Stimulated activated memory B cell treated with anti-CD40 and anti-IgM and Interleukin-4, amounts not matched to agents 10 μg/mL and 1 μg/mL and 100 μg/mL, for 72 hours (primary cell): ENCODE measurements at places on chromosomes 7 and 10.

- no peak for ATAC-seq
Observed at GRCh38 chr7:132966754-132967469, 115.0 kb downstream of the CHCHD3 start.

DNA sequence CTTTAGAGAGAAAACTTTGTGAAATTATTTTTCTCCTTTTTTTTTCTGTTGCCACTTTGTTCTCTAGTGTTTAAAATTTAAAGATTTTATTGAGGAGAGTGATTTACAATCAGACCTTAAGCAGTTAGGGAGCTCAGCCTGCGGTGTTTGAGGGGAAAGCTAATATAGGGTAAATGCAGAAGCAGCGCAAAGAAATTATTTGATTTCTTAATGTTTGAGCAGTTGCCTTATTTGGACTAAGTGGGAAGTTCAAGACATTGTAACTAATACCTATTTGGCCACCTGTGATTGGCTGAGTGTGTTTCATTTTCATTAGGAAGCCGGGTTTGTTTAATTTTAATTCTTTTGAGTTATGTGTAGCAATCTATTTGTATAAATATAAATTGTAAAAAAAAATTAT is 25.3 kb downstream of the WAC start:
- ATAC-seq = no peak

GRCh38 chr7:20958572-20958971 is 171.9 kb upstream of the SP8 start:
- ATAC-seq = no peak

DNA sequence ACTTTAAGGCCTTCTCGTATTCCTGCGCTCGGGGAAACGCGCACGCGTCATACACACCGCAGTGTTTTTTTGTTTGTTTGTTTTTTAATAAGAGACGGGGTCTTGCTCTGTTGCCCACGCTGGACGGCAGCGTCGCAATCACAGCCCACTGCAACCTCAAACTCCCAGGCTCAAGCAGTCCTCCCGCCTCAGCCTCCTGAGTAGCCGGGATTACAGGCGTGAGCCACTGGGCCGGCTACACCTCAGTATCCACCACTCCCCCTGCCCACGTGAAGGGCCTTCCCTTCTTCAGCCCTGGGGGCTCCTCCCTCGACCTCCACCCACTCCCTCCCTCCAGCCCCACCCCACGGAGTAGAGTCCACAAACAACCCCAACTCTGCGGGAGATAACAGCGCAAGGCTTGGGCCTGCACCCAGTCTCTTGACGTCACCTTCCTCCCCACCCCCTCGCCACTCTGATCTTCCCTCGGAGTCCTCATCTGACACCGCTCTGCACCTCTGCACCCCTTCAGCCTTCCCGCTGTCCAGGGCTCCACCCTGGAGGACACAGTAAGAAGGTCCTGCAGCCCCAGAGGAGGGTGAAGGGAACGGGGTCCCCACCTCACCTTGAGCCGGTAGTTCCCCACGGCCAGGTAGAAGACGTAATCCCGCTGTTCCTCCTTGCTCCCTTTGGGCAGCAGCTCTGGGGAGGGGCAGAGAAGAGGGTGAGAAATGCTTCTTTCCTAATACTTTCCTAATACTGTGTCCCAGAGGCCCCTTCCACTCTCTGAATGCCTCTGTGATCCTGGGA is 2.8 kb upstream of the CLDN15 start:
- ATAC-seq = no peak

GRCh38 chr10:124732931-124733570 is 11.1 kb downstream of the FAM53B start:
- ATAC-seq = peak; percentile 75

GRCh38 chr7:41747961-41748360 is 45.1 kb upstream of the INHBA start:
- no peak for ATAC-seq

DNA sequence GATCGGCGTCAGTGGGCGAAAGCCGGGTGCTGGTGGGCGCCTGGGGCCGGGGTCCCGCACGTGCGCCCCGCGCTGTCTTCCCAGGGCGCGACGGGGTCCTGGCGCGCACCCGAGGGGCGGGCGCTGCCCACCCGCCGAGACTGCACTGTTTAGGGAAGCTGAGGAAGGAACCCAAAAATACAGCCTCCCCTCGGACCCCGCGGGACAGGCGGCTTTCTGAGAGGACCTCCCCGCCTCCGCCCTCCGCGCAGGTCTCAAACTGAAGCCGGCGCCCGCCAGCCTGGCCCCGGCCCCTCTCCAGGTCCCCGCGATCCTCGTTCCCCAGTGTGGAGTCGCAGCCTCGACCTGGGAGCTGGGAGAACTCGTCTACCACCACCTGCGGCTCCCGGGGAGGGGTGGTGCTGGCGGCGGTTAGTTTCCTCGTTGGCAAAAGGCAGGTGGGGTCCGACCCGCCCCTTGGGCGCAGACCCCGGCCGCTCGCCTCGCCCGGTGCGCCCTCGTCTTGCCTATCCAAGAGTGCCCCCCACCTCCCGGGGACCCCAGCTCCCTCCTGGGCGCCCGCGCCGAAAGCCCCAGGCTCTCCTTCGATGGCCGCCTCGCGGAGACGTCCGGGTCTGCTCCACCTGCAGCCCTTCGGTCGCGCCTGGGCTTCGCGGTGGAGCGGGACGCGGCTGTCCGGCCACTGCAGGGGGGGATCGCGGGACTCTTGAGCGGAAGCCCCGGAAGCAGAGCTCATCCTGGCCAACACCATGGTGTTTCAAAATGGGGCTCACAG is 1.1 kb downstream of the EGFR start:
- ATAC-seq = no peak

DNA sequence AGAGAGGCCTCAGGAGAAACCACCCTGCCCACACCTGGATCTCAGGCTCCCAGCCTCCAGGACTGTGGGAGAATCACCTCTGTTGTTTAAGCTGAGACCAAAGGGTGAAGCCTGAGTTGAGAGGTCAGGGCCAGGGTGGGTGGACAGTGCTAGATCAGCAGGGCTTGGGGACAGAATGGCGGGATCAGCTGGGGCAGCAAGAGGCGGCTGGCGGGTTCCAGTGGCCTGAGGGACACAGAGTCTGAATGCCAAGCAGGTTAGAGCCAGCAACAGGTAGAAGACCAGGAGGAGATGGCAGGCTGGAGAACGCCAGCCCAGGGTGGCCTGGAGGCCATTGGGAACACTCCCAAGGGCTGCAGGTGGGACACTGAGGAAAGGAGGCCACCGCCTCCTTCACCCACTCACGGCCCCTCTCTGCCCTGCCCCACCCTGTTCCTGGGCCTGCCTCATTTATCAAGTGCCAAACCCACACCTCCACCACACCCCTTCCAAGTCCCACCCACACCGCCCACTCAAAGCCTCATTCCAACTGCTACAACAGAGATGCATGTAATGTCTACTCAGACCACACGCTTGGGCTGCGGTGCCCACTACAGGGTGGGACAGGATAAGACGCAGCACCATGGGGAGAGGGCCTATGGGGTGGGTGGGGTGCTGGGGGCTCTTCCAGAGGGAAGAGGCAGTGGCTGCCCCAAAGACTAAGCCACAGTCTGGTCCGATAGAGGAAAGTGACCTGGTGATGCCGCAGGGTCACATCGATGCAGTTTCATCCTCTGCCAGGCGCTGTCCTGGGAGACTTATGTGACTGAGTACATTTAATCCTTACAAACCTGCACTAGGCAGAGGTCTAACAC is 173.9 kb downstream of the TNS3 start:
- ATAC-seq = no peak

DNA sequence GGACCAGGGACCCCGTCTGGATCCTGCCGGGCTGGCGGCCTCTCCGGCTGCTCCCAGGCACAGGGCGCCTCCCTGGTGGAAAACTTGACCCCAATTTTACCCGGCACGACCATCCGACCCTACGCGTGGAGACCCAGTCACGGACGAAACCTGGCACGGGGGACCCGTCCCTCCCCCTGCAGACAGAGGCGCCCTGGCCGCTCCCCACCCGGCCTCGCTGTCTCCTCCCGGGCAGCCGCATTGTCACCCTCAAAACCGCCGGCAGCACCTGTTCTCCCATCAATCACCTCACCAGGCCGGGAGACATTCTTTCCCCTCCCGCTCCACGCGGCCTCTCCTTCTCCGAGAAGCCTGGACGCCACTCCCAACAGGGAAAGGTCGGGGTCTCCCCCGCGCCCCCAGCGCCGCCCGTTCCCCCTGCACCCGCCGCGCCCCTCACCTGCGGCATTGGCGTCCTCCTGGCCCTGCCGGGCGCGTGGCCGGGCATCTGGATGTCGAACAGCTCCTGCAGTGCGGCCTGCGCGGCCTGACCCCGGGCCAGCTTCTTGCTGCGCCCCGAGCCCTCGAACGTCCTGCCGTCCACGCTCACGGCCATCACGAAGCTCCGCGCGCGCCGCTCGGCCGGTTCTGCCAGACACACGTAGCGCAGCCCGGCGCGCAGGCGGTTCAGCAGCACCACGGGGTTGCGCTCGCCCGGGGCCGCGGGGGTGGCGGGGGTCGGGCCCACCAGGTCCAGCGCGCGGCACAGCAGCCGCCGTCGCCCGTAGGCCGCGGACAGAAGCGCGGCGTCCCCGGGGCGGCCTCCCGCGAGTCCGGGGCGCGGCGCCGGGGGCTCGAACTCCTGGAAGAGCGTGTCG is 306.6 kb downstream of the WDR37 start:
- ATAC-seq = no peak

GRCh38 chr10:52999258-52999657 is 226.7 kb upstream of the MBL2 start:
- no peak for ATAC-seq
